ENCODE measurements at places on chromosomes 1 and 21.

DNA sequence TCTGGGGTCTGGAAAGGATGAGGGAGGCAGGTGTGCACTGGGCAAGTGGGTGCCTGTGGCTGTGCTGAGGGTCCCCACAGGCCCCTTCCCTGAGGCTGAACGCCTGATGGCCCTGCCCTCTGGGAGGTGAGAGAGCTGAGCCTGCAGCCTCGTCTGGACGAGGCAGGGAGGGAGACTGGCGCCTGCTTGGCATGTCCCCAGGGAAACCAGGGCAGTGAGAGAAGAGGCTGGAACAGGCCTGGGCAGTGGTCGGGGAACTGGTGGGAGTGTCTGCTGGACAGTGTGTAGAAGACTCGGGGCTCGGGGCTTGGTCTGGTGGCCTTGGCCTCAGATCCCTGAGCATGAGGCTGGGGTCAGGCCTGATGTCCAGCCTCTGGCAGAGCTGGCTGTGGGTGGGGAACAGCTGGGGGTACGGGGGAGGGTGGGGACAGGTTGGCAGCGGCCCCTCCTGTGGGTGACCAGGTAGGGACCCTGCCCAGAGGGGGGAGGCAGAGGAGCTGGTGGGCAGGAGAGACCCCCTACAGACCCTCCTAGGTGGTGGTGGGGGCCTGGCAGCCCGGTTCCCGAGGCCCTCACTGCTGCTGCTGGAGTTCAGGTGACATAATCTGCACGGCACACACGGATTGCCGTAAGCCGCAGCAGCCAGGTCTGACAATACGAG lies 30.8 kb upstream of the PLCH2 start:
- no peak for DNase-seq

DNA sequence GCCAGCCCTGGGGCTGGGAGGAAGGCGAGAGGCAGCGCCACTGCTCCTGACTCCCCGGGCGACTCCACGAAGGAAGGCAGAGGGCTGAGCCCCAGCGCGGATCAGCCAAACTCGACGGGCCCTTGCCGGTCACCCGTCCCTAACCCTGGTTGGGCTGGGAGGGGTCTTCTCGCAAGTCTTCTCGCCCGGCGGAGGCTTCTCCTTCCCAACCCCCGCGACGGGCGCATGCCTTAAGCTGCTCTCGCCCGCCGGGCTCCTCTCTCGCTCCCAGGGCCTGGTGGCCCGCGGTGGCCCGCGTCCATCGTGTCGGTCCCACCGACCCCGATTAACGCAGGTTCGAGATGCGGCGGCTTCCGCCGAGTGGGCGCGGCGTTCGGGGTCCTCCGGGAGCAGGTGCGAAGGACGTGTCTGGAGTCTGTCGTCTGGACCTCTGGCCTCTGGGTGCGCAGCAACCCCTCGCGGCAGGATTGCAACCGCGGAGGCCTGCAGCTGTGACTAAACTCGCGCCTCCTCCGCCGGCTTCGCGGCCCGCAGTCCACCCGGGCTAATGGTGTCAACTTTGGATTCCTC lies 29.0 kb upstream of the PPM1J start:
- DNase-seq: no peak

DNA sequence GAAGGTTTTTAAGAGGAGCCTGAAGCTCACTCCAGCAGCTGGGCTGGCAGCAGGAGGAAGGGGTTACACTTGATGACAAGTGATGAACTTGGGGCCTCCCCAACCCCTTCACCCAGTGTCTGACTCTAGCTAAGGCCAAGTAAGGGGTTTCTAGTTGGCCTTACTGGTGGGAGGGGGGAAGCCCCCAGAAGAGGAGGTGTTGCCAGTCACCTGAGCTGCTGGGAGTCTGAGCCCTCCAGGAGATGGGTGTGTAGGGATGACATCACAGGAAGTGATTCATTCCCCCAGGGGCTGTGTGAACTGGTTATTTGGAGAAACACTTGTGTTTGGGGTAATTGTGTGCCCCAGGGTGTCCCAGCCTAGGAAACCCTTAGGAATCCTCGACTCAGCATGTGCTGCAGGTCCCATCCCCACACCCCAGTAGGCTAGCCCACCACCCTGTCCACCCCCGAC lies 3.1 kb downstream of the PADI1 start:
- no peak for DNase-seq

GRCh38 chr1:231763456-231763855 lies 136.9 kb downstream of the DISC1 start:
- no peak for DNase-seq

- no peak for DNase-seq
These were observed 81.6 kb upstream of the IFFO2 start for GRCh38 chr1:19038096-19038495.

GRCh38 chr1:182703539-182703938 lies 19.2 kb upstream of the RGS8 start:
- no peak for DNase-seq

DNA sequence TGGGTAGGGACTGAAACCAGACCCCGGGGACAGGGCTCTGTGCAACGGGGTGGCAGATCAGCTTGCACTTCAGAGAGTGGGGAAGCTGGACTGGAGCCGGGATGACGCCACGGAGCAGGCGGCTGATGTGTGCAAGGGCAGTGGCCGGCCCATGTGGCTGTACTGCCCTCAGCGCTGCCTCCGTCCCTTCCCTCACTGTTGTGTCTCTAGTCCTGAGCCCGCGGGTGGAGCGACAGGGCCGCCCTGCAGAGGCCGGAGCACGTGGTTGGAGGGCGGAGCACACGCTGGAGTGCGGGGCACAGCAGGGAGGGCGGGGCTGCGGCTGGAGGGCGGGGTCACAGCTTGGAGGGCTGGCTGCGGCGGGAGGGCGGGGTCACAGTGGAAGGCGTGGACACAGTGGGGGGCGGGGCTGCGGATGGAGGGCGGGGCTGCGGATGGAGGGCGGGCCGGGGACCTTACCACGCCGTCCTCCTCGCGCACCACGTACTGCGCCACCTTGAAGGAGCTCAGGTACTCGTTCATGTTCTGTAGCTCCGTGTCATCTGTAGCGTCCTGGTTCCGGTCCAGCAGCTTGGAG lies 52.4 kb downstream of the CHD5 start:
- peak; percentile 17 for DNase-seq

DNA sequence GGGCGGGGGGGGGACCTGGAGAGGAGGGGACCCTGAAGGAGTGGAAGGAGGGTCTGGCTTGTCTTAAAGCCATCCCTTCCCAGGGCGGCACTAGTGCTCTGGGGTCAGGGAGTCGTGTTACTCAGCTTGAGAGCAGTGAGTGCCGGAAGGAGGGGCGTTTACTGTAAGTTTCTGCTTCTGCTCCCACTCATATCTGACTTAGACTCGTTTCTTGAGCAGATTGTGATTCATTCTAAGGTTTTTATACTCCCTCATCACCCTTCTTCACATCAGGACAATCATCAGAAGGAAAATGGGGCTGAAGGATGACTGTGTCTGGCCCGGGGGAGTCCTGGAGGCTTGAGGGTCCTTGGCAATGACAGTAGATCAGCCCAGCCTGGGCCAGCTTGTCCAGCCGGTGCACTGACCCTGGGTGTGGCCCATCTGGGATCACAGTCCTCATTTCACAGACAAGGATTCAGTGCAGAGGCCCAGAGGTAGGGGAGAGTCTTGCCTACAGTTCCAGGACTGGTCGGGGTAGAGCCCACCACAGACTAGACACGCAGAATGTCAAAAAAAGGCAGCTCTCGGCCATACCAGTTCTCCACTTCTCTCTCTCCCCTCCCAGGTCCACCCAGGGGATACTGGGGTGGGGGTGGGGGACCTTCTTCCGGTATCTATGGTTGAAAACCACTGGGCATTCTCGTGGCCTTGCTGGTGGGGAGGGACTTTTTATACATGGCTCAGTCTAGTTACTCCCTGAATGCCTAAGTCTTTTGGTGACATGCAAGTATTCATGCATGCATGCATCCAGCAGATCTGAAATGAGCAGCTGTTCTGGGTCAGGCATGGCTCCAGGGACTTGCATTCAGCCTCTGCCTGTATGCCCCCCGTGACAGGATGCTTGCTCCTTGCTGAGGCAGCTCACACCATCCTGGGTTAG lies 5.1 kb downstream of the TNFRSF8 start:
- no peak for DNase-seq

GRCh38 chr1:155912056-155912536 lies 947 bp upstream of the RIT1 start:
- no peak for DNase-seq

- DNase-seq: no peak
These were observed 120.2 kb upstream of the KCNE2 start for GRCh38 chr21:34243562-34243961.

GRCh38 chr1:11806307-11806936 lies 431 bp downstream of the CLCN6 start:
- no peak for DNase-seq

GRCh38 chr1:211420389-211420788 lies 71.6 kb downstream of the RD3 start:
- DNase-seq: no peak

DNA sequence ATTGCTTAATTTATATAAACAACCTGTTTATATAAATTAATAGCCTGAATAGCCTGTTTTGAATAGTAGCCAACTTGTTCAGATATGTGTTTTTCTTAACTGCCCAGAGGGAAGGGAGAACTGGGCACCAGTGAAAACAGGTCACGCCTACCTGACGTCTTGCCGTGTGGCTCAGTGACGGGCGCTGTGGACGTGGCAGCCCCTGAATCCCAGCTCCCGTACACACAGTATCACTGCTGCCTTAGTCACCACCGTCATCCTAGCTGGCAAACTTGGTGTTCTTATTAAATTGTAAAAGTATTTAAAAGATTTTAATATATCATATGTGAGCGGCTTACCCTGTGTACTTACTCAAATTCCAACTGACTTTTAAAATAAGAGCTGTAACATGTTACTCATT lies 35.4 kb upstream of the TRAPPC10 start:
- DNase-seq: no peak

GRCh38 chr1:27057389-27057788 lies 44.7 kb upstream of the TENT5B start:
- no peak for DNase-seq

DNA sequence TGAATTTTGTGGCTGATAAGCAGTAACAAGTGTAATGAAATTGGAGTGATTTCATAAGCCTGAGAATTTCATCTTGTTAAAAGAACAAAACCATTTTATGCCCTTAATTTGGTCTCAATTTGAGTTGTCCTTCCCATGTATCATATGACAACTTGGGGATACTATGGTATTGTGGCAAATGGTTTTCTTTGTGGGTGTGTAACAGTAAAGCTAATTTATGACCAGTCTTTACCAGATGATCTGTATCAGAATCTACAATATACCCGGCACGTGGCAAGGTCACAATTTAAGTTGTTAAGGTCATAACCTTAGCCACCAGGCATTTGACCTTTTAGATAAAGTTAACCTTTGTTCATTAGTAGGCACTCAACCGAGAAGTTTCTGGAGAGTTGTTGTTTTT lies 9.1 kb downstream of the NFIA start:
- no peak for DNase-seq

DNA sequence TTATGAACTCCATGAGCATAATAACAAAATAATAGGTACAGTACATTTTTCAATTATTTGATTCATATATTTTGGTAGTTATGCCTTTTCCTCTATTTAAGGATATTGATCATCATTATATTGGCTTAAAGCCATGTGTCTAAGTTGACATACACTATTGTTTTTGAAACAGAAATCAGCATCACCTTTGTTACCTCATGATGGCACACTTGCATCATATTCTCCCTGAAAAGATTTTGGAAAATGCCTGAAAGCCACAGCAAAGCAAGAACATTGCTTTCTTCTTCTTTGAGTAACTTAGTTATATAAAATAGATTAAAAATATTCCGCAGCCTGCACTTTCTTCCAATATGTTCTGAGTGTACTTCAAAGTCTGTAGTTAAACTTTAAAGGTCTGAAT lies 33.3 kb downstream of the TMPRSS15 start:
- DNase-seq: peak; percentile 31

- no peak for DNase-seq
These were observed 60.7 kb downstream of the ADARB1 start for GRCh38 chr21:45135122-45135521.

DNA sequence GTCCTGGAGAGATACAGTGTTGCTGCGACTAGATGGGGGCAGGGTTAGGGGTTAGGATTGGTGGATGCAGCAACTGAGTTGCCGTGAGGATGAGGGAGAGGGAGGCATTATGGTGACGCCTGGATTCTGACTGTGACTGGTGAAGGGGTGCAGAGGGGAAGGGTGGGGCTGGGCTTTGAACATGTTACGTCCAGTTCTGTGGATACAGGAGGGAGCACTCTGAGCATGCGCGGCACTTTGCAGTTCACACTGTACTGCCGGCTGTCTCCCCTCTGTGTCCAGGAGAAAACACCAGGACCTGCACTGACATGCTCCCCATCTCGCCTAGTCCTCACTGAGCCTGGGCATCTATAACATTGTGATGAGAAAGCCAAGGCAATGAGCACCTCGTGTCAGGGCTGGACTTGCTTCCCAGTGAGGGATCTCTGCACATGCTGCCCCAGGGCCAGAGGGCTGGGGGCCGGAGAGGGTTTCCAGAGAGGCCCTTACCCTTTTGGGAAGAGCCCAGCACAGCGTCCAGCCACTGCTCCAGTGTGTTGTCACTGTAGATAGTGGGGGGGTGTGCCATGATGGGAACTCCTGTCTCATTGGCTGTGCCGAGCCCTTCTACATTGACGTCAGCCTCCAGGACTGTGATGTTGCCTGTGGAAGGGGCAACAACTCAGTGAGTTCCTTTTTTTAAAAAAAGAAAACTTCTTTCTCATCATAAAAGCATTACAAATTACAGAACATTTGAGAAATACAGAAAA lies 7.6 kb downstream of the FAM151A start:
- no peak for DNase-seq

- no peak for DNase-seq
These were observed 8.6 kb upstream of the ACTN2 start for GRCh38 chr1:236677641-236678235.

DNA sequence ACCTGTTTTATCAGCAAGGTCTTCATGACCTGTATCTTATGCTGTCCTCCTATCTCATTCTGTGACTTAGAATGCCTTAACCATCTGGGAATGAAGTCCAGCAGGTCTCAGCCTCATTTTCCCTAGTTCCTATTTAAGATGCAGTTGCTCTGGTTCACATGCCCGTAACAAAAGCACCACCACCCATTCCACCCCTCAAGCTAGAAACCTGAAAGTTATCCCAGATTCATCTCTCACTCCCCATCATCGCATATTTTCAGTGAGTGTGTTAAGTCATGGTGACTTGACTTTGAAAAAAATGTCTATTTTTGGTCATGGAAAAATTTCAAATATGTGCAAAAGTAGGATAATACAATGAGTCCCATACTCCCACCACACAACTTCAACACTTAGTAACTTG lies 11.7 kb downstream of the HMGN2 start:
- no peak for DNase-seq

Data from spinal cord (tissue), 10 donors.